Stimulated activated CD4-positive, alpha-beta T cell treated with anti-CD3 and anti-CD28 coated beads, Interleukin-1b, Interleukin-23, amount 100 ng/mL, for 24 hours (primary cell): ENCODE measurements at places on chromosomes 16 and 17.

- DNase-seq: no peak
Observed at GRCh38 chr16:51031598-51031997, 119.5 kb downstream of the SALL1 start.

DNA sequence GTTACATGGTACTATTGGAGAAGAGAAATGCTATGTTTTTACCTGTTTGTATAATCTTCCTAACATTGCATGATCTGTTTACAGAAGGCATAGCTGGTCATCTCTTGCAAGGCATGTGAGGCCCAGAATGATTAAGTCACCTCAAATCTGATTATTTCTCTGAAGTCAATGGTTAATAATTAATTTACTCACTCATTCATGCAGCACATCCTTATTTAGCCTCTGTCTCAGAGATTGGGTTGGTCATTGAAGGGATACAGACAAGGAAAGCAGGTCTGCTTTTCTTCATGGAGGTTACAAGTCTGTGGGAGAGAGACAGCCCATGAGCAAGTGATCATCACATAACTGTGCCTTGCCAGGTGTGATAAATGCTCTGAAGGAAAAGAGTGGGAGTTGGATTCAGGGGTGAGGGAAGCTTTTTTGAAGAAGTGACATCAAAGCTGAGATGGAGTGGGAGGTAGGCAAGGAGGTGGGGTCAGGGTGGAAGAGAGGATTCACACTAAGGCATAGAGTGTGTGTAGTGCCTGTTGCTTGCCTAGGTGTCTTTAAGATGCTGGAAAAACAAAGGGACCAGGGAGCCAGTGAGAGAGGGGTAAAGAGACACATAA lies 16.3 kb upstream of the RBFOX1 start:
- DNase-seq: no peak

DNA sequence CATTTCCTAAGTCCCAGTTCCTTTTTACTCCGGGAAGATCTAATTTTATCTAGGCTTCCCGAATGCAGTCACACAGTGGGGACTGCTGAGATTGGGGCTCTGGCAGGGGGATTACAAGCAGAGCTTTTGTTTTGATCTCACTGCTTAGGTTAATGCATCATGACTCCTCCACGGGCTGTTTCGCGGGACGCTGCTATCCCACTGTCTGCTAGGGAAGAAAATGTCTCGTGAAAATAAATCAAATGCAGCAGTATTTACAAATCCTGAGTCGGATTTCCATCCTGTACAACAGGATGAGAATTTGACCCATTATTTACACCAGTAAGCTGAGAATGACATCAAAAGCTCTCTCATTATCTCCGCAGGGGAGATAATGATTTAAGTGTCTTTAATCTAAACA lies 83.8 kb downstream of the CDH11 start:
- DNase-seq: no peak

GRCh38 chr16:53052519-53053501 lies at the start of gene CHD9NB:
Gene CHD9NB (minus strand): TSS chr16:53052897. CDS start chr16:53044158, 8,739 bp downstream.
- no peak for DNase-seq

DNA sequence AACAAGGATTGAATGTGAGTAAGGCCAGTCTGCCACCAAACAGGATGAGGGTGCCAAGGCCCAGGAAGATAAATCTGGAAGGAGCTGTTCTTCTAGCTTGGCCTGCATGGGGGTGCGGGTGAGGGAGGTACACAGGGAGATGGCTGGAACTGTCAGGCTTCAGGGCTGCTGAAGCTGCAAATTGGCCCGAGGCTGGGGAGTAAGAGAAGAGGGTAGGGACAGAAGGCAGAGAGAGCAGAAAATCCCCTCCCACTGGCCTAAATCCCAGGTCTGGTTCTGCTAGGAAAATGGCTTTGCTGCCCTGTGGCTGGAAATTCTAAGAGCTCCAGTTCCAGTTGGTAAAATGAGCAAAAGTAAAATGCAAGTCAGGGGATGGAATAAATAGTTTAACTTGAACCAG lies 87.9 kb downstream of the CCDC182 start:
- no peak for DNase-seq

DNA sequence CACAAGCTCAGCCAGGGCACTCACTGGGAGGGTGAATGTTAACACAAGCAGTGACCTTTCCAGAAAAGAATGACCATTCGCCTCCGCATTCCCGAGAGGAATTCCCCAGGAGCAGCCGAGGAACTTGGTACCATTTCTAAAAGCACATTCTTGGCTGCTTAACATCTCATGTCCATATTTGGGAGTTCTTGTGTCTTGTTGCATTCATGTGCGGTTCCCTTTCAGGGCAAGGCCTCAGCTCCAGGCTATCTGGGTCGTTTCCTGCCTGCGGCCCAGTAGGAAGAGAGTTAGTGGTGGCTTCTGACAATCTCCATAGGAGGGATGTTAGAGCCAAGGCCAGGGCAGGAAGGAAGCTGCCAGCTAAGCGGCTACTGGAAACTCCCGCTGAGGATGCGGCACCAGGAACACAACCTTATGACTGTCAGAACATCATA lies 27.8 kb upstream of the MEAK7 start:
- DNase-seq: no peak

GRCh38 chr17:28392491-28392890 lies 13.5 kb downstream of the SLC46A1 start:
- no peak for DNase-seq

- DNase-seq: no peak
Observed at GRCh38 chr17:65542610-65543009, 18.8 kb downstream of the AXIN2 start.

GRCh38 chr17:42286411-42287221 lies 1.7 kb upstream of the STAT5A start:
- no peak for DNase-seq

GRCh38 chr16:89489898-89490438 lies 393 bp downstream of the ANKRD11 start:
- DNase-seq: no peak

- no peak for DNase-seq
Observed at GRCh38 chr17:41977991-41978390, 11.4 kb downstream of the CNP start.
